ENCODE measurements at places on chromosomes 3 and 15.

DNA sequence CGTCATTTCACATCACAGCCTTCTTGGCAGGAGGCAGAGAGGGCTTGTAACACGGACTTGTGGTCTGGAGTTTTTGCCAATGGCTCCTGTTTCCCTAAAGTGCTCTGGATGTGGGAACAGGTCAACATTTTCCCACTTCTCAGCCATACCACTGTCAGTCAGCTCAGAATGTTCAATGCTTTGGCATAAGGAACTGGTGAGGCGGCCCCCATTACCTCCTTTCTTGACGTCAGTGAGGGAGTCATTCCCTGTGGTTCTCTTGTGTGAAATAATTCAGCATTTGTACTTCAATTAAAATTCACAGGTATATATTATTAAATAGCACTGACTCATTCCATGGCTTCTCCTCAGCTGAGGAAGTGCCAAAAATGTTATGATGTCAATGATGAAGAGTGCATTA is 167.1 kb downstream of the P3H2 start:
- DNase-seq: no peak

DNA sequence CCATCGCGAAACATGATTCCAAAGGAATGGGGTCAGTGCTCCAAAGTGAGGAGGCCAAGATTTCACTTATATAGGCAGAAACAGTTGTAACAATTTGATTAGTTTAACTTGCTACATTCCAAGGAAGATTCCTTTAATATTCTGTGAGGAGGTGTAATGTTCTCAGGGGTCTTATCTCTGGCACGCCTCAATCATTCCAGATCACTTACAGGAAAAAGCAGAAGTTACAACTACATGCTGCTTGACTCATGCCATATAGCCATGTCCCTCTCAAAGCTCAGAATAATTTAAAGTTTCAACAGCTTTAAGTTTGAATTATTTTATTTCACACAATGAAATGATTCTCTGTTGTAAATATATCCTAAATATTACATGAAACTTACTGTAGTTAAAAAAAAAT is 3.5 kb upstream of the FYTTD1 start:
- DNase-seq: no peak

- no peak for DNase-seq
Measured at GRCh38 chr15:77822631-77823230, 190.0 kb upstream of the LINGO1 start.

DNA sequence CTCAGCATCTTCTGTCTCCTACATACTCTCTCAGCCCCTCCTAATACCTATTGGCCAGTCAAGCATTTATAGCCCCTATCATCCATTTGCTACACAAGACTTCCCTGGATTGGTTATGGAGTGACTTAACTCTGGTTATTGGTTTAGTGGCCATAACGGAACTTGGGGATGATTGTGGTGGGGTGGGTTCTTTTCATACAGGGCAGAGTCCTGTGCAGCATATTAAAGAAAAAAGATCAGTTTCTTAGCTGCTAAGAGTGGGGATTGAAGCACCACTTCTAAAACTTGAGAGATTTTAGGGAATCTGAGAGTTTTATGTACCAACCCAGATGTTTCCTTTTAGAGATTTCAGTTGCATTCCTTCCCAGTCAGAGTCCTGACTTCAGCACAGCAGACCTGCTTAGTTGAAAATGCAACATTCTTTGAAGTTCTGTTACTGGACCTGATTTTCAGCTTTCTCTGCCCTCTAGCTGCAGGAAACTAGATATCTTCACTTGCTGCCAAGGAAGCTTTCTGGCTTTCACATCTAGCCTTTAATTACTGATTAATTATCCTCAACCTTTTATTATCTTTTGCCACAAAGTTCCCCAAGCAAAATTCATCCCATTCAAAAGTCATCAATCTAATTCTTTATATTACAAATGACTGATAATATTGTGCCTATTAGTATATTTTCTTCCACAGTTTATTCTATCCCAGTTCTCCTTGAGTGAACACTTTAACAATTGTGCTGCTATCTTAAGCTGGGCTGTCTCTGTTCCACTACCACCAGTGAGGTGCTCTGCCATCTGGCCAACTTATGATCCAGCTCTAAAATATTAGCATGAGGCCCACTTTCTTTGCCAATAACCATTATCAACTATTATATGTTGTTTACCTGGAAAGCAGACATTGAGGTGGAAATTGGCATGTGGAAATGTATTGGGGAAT is 906.0 kb upstream of the ALCAM start:
- peak; percentile 16 for DNase-seq

DNA sequence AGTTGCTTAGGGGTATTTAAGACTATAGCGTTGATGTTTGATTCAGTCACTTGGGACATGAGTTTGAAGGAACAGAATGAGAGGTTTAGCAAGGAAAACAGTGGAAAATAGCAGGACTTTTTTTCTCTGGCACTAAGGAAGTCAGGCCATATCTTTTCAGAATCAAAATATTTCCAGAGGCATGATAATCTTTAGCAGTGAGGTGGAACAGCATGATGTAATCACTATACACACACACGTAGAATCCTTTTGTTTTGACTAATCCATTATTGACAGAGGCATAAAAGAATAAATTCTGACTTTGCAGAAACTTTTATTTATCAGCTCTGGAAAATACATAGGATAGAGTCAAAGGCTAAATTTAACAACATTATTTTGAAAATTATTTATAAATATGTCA is 174.1 kb downstream of the ZPLD1 start:
- no peak for DNase-seq

- no peak for DNase-seq
Measured at GRCh38 chr3:181567311-181568075, 144.2 kb upstream of the SOX2 start.

- no peak for DNase-seq
Measured at GRCh38 chr3:195044411-195044810, 226.5 kb downstream of the XXYLT1 start.

DNA sequence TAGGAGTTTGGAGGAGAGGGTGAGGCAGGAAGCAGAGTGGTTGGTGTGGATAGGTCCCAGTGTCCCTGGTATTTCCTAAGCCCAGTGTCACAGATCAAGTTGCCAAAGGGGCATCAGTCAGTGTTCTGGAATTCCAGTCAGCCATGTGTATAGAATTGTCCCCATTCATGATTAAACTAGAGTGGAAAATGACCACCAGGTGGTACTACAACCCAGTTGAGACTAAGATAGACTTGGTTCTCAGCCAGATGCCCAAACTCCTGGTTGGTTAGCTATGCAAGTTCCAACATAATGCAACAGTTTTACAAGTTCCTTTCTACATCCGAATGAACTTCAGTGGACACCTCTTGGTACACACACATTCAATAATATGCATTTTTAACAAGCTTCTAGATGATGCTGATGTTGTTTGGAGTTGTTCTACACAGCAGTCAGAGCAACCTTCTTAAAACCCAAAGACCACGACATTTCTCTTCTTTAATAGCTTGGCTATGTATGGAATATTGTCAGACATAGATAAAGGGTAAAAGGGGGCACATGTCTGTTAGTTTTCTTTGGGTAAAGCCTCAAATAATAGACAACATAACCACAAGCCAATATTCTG is 8.4 kb upstream of the ATR start:
- peak; percentile 69 for DNase-seq

- DNase-seq: no peak
Measured at GRCh38 chr3:46085421-46086082, 58.3 kb upstream of the XCR1 start.

DNA sequence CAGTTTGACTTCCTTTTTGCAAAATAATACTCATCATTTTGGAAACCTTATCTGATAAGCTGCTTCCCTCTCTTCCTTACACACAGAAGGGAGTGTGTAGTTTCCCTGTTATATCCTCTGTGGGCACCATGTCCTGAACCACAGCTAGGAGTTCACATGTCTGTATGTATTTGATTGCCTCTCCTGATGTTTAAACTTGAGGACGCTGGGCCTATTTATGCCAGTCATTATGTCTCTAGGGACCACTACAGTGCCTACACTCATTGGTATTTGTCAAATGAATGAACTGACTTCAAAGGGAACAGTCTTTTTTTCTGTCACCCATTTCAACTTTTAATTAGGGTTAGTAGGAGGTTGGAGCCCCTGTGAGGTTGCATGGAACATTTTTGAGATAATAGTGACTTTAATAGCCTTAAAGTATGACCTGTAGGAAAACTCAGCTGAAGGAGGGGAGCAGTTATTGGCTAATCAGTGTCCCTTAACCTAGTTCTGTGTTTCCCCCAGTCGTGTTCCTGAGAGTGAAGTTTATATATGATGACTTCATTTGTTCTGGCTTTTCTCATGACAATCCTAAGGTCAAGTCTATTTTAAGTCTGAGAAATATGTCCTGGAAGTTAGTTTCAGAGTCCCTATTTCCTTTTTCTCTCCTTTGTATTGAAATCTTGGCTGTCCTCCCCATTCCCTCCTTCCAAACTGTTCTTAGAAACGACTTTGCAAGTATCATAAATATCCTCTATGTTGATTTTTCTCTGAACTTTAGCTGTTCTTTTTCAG is 28.9 kb downstream of the PDE8A start:
- DNase-seq: no peak

- no peak for DNase-seq
Measured at GRCh38 chr3:8529738-8530525, 28.3 kb downstream of the LMCD1 start.

GRCh38 chr3:4888913-4889846 is 90.1 kb upstream of the BHLHE40 start:
- DNase-seq: no peak

DNA sequence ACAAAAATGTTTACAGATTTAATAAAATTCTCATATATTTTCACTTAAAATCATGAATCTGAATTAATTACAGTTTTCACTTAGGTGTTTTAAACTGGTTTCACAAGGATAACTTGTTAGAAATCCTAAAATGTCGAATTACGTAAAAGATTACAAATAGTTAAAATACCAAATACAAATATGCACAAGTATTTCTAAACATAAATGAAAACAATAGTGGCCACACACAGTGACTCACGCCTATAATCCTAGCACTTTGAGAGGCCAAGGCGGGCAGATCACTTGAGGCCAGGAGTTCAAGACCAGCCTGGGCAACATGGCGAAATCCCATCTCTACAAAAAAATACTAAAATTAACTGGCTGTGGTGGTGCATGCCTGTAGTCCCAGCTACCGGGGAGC is 10.9 kb upstream of the TBL1XR1 start:
- no peak for DNase-seq

DNA sequence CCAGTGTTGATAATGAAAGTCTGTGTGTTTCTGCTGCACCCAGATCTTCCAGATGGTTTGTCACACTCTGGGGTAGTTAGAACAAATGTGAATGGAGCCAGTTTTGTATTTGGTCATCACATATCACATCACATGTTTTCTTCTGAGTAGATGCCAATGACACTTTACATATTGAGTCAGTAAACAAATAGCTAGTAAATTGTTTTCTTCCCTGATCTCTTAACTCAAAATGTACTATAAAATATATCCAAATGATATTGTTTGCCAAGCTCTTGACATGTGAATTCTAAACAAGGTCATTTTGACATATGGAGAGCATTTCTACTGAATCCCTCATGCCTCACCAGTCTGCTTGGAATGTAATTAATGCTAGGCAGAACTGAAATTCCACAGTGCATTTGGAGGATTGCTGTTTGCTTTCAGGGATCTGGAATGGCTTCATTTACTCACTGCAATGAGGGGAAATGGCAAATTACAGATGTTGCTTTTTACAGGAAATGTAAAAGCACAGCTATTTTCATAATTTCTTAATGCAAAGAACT is 45.0 kb downstream of the PDHB start:
- no peak for DNase-seq

GRCh38 chr3:113741620-113742019 is 4.4 kb downstream of the NAA50 start:
- no peak for DNase-seq

DNA sequence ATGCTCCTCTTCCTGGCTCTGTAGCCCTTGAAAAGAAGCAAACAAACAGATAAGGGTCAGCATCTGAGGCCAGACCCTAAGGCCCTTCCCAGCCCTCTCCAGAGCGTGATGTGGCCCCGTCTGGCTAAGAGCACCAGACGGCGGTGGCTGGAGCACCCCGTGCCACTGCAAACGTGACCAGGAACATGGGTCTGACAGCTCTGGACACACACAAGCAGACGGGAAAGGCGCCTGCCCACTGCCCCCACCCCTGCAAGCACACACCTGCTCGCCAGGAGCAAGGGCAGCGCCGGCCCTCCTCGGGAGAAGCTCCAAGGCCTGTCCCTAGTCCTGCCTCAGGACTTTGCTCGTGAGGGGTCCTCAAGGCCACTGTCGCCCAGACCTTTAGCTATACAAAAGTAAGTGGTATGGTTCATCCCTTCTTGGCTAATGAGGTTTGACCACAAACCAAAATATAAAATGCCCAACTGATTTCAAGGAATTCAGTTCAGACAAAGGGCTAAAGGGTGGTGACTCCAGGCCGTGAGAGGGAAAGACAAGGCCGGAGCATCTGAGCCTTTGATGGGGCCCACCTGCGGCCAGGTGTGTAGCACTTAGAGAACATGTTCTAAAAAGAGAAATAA is 90.4 kb downstream of the XXYLT1 start:
- DNase-seq: no peak

DNA sequence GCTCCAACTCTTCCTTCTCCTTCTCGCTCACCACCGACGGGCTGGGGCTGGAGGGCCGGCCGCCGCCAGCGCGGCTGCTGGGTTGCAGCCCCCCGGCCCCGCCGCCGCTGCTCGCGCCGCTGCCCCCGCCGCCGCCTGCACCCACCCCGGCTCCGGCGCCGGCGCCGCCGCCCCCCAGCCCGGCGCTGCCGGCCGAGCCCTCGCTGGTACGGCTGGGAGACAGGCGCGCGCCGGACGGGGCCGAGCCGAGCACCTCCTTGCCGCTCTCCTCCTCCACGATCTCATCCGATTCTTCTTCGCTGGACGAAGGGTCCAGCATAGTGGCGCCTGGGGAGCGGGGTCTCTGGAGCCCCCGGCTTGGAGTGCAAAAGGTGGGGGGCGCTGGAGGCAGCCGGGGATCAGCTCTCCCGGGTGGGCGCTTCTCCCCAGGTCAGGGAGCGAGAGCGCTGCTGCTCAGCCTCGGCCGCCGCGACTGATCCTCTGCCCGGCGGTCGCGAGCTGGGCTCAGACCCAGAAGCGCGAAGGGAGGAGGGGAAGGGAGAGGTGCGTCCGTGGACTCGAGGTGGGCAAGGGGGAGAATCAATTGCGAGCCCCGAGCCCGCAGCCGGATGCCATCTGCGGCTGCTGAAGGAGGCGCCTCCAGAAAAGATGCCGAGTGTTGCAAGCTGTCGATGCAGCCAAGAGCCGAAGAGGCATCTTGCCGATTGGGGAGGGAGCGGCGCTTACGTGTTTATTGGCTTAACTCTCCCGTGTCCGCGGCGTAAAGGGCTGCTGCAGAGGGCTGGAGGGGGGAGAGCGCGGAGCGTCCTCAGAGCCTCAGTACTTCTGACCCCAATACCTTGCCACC is at the start of gene CADPS:
CADPS (minus strand) TSS at position 706 of the 847 bp plus-strand sequence; CDS start at position 319, 387 bp downstream.
- no peak for DNase-seq

- DNase-seq: no peak
Measured at GRCh38 chr15:73869216-73869995, 4.0 kb upstream of the TBC1D21 start.

All from NCI-H446 (cell line).